ENCODE measurements at places on chromosomes 13 and 19. TPM values are rescaled to one million over a fixed set of nuclear protein-coding genes. Genes with fewer than 3 reads are reported as not detected.

Gene PPFIA3
- 3.9 TPM for total RNA-seq

Gene PEX11G
- 2.1 TPM for total RNA-seq

Gene F10
- not detected for total RNA-seq

Gene PLA2G4C
- 93.5 TPM for total RNA-seq

Gene SPRED3
- total RNA-seq, result 3.4 TPM

Gene PTGIR
- total RNA-seq, result 0.67 TPM

Gene ZNF723
- total RNA-seq, result not detected

All from mammary microvascular endothelial cell (primary cell).